ENCODE measurements at places on chromosomes 4 and X.

DNA sequence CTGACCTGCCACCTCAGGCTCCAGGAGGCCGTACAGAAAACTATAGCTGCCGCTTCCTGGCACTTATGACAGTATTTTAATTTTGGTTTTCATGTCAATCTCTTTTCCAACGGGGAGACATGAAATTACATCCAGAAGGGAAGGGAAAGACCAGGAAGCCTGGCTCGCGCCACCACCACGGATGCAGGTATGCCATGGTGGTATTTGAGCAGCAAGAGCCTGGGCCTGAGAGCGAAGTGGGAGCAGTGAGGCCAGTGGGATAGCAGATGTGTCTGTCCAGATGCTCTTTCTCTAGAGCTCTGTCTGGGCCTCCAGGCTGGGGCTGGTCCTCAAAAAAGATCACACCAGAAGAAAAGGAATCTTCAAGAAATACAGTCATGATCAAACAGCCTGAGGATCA, 82.5 kb upstream of the CPEB2 start:
- DNase-seq: no peak

DNA sequence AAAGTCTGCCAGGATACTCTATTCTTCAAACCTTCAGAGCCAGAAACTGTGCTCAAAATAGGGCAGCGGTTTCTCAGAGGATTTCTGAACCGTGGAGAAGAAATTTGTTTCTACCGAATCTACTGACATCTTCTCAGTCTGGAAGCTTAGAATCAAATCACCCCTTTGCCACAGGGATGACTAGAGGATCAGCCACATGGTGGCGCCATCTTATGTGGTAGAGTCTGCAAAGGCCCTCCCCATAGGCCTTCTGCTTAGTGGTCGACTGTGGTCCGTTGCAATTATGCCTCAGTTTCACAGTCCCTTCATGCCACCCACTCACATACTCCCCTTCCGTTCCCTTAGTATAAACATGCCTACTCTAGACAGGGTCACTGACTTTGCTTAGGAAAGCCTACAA, 680.7 kb upstream of the SPANXN1 start:
- no peak for DNase-seq

GRCh38 chrX:2677764-2678163, 13.3 kb upstream of the CD99 start:
- DNase-seq: peak; percentile 99

GRCh38 chr4:100288811-100289529, 98.7 kb upstream of the DDIT4L start:
- peak; percentile 42 for DNase-seq

- no peak for DNase-seq
Measured at GRCh38 chr4:1521821-1522361, 115.6 kb upstream of the NKX1-1 start.

DNA sequence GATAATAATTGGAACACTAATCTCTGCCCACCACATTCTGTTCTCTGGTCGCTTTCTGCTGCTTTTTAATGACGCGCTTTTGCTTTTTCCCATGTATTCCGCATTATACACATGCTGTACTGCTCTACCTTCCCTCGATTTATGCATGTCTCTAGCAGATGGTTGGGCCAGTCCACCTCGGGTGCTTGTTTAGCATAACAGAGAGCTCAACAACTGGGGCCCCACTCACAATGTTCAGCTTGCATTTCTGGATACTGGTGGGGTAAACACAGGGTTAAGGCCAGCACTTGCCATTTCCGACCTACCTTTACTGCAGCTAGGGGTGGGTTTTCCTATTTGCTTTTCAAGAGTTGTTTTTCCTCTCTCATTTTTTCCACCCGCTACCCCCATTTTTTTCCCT, 255.8 kb downstream of the SOX3 start:
- no peak for DNase-seq

- DNase-seq: no peak
Measured at GRCh38 chr4:152348670-152349069, 187.2 kb downstream of the FBXW7 start.

- no peak for DNase-seq
Measured at GRCh38 chr4:176569301-176569700, 223.4 kb downstream of the VEGFC start.

- DNase-seq: no peak
Measured at GRCh38 chr4:55635741-55636655, at the start of gene NMU. NMU (minus strand) TSS chr4:55636298; CDS start chr4:55636192, 106 bp downstream.

- no peak for DNase-seq
Measured at GRCh38 chrX:13074297-13075262, 30.2 kb upstream of the FAM9C start.

DNA sequence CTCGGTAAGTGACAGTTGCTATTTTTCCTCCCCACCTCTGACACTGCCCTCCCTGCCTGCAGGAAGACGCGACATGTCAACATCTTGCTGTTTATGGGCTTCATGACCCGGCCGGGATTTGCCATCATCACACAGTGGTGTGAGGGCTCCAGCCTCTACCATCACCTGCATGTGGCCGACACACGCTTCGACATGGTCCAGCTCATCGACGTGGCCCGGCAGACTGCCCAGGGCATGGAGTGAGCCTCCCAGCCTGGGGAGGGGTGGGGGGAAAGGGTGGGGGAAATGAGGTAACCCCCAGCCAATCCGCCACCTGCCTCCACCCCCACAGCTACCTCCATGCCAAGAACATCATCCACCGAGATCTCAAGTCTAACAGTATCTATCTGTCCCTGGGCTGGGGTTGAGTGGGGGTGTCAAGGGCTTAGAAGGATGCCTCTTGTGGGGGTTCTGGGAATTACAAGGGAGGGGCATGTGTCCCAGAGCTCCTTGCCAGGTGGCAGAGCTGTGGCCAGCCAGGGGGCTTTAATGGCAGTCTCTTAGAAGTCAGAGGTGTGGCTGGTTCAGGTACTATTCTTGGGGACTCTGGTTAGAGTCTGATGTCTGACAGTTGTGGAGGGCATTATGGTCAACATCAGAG, 7.8 kb downstream of the ARAF start:
- DNase-seq: no peak

DNA sequence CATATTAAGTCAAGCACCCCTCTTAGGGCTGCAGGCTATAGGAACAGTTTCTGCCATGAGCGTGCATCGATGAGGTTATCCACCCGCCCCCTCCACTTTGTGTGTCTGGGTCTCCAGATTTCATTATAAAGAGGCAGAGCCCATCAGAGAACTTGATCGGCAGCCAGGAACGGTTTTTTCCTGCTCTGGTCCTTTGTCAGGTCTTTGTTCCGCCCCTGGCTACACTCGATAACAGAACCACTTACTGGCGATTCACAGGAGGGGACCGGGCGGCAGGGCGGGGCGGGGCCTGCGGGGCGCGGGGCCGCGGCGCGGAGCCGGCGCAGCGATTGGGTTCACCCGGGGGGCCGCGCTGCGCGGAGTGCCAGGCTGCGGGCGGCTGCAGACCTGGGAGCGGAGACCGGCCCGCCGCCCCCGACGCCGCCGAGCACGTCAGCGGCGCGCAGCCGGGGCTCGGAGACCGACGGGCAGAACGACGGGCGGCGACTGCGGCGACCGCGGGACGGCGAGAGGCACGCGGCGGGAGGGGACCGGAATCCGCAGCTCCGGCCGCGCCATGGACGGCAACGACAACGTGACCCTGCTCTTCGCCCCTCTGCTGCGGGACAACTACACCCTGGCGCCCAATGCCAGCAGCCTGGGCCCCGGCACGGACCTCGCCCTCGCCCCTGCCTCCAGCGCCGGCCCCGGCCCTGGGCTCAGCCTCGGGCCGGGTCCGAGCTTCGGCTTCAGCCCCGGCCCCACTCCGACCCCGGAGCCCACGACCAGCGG, at the start of gene SLC10A4:
SLC10A4 (plus strand) TSS at position 338 of the 771 bp plus-strand sequence; CDS start at position 557, 219 bp downstream.
- no peak for DNase-seq

DNA sequence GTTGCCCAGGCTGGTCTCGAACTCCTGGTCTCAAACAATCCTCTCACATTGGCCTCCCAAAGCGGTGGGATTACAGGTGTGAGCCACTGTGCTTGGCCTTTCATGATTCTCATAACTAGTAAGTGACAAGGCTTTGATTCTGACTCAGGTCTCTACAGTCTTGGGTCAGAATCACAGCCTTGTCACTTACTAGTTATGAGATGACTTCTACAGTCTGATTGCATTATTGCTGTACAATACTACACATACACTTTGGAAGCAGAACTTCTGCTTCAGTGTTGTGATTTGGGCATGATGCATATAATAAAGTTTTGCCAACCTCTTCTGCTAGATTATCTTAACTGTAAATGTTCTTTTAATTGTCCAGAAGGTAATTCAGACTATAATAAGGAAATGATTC, 123.3 kb downstream of the KDM6A start:
- no peak for DNase-seq

GRCh38 chrX:77900688-77901087, 1.4 kb downstream of the COX7B start:
- DNase-seq: no peak

GRCh38 chr4:152068866-152069265, 308.1 kb upstream of the GATB start:
- no peak for DNase-seq

Data from HFFc6 (cell line).